ENCODE measurements at places on chromosomes 6 and 20.
A peak's percentile ranks its signal among the peaks of the same experiment; 100 is the strongest.

- no peak for DNase-seq
These were observed 357.1 kb upstream of the HSF2 start for GRCh38 chr6:122042380-122042779.

GRCh38 chr6:134529305-134529704 is 211.4 kb upstream of the SGK1 start:
- DNase-seq, result no peak

DNA sequence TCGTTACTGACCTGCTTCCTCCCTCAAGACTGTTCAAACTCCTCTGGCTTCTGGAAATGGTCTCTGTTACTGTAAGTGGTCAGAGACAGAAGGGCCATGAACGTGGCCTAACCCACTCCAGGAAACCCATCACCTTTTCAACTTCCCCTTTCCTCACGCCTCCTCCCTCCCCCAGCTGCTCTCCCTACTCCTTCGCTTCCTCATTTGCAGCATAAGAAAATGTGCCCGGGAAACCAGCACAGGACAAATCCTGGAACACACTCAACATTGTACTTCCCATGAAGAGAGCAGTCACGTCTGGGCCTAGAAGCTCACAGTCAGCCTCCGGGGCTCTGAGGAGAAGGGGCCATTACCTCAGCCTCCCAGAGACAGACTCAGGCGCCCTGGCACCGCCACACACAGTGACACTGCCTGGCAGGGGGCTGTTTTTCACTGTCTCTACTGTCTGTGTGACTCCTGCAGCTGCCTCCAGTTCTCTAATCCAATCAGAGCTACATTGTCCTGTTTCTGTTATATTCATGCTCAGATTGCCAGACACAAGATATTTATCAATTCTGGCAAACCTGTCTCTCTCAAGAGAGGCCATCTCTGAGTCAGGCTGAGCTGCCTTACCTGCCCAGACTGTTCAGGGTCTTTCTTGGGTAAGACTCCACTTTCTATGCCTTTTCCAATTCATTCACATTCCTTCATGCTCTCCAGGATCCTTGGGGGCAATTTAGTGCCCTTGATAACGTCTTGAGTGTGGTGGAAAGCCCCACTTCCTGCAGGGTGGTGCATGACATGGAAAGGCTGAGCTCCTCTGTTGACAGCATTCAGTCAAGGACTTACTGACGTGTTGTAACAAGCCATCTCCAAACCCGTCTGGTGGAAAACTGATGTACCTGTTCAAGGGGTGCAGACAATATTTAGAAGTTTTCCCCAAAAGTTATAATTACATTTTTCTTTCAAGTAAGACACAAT is 242.2 kb downstream of the HIVEP2 start:
- peak; percentile 18 for DNase-seq

GRCh38 chr6:31490115-31490873 is 7.7 kb upstream of the MICB start:
- no peak for DNase-seq

DNA sequence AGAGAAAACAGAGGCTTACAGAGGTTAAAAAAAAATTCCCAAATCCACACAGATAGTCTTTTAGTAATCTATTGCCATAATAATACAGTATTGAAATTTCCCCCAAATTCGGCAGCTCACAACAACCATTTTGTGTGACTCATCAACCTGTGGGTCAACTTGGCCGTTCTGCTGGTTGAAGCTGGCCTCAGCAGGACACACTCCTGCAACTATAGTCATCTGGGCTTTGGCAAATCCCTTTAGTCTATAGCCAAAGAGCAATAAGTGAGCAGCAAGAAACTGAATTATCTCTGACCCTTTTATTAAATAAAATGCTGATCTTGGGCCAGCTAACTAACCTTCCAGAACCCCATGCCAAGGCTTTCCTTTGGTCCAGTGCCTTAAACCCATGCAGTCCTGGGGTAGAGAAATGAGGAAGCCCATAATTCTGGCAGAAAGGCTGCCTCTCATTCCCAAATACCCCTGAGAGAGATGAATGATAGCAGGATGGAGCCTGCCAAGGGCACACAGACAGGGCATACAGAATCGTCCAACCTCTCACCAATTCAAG is 17.2 kb upstream of the SNAP25 start:
- no peak for DNase-seq

DNA sequence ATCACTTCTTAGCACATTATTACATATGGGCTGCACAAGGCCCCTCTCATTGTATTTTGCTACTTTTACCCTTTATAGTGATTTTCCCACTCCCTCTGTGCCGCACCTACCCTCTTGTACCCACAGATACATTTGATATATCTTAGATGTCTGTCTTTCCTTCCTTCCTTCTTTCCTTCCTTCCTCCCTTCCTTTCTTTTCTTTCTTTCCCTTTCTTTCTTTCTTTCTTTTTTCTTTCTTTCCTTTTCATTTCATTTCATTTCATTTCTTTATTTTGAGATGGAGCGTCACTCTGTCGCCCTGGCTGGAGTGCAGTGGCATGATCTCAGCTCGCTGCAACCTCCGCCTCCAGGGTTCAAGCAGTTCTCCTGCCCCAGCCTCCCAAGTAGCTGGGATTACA is 12.2 kb downstream of the POLH start:
- DNase-seq, result no peak

DNA sequence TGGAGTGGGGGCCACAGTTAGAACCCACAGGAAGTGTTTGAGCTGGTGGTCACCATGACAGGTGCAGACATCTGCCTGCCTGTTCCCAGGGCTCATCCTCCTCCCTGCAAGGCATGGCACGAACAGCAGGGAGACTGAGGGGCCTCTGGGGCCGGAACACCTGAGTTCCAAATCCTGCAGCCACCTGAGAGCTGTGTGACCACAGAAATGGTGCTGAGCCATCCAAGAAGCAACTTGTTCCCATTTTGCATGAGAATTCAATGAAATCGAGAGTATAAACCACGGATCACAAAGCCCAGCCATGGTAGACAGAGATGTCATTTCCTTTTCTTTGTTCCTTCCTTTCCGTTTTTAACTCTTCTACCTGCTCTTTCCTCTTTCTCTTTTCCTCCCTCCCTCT is 268.6 kb downstream of the FOXA2 start:
- DNase-seq, result no peak

DNA sequence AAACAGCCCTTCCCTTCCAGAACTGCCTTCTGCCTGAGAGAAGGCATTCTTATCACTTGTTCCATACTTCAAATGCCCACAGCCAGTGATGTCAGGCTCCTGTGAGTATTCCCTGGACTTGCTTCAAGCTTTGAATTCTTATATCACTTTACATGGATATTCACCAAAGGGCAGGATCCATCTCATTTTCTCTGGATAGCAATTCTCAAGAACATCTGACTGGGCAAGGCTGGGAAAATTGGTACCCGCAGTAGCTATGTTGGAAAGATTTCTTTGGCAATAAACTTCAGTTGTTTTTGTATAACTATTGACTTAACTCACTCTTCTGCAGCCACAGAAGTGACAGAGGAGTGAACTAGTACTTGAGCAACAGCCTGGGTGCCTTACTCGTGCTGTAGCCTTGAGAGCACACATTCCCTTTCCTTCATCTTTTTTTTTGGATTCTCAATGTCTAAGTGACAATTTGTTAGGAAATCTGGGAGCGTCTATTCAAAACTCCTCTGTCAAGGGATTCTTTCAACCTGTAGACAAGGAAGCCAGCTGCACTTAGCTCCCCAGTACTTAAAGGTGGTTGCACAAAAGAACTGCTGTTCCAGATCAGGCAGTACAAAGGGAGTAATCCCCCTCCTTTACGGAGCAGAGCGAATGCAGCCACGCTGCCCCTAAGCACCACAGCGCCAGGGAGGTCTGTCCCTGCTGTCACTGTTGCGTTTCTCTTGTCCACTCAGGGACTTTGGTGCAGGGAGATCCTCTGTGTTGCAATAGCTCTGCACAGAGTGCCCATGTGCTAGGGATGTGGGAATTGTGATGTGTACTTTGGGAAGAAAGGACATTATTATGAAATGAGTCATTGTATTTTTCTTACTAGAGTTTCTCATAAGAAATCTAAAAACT is 69.6 kb downstream of the JAG1 start:
- DNase-seq, result no peak

DNA sequence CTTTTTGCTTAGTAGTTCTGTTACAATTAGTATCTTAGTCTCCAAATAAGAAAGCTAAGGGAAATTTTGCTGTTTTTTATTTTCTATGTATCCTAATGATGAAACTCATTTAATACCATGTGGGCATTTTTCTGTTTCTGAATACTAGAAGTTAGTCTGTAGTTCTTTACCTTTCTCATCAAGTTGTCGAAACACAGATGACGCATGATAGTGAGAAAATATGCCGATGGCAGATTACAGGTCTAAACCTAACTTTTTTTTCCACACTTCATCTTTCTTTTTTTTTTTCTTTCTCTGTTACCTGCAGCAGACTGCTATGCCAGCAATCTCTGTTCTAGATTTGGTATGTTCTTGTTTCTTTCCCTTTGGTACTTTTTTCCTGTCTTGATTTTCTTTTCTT is 43.3 kb upstream of the KIF25 start:
- no peak for DNase-seq

- DNase-seq, result no peak
These were observed 31.5 kb upstream of the MOCS1 start for GRCh38 chr6:39965751-39966150.

- DNase-seq, result no peak
These were observed 56.4 kb downstream of the ZMYND8 start for GRCh38 chr20:47300071-47300470.

DNA sequence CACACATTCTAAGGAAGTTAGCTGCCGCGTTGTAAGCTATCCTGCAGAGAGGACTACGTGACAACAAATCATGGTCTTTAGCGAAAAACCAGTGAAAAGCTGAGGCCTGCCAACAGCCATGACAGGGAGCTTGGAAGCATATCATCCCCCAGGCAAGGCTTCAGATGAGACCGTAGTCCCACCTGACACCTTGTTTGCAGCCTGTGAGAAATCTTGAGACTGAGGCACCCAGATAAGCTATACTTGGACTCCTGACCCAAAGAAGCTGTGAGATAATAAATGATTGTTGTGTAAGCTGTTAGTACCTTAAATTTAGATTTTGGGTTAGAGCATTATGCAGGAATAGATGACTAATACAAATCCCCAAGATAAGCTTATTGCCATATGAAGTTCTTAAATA is 45.4 kb upstream of the SENP6 start:
- no peak for DNase-seq

DNA sequence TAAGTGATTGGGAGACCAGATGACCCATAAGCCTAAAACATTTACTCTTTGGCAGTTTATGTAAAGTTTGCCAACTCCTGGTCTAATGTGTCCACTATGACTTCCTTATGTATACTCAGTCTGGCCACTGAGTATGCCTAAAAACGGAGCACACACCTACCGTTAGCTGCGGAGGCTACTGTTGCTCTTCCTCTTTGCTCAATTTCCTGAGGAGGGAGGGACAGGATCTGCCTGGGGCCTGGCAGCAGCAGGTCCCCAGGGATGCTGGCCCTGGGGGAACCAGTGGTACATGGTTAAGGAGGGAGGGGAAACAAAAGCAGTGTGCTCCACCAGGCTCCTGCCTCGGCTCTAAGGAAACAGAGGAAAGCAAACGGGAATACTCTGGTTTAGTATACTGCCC is 113.5 kb downstream of the CDYL start:
- no peak for DNase-seq

GRCh38 chr20:64083804-64084684 is at the start of gene LKAAEAR1:
LKAAEAR1 (minus strand) TSS chr20:64084398; CDS start chr20:64084219, 179 bp downstream.
- DNase-seq, result no peak

DNA sequence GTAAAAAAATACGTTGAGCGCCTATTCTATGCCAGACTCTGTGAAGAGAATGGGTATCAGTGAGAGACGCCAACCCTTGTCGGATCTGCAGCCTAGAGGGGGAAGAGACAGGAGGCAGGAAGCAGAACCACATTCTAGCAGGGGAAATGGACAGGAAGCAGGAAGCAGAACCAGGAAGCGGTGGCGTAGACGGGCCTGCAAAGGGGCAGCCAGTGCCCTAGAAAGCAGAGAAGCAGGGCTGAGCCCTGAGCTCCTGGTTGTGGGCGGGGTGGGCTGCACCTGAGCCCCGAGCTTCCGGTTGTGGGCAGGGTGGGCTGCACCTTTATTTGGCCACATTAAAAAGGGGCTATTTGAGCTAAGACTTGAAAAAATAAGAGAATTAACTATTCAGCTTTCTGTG is 71.9 kb downstream of the FAM120B start:
- peak; percentile 13 for DNase-seq

DNA sequence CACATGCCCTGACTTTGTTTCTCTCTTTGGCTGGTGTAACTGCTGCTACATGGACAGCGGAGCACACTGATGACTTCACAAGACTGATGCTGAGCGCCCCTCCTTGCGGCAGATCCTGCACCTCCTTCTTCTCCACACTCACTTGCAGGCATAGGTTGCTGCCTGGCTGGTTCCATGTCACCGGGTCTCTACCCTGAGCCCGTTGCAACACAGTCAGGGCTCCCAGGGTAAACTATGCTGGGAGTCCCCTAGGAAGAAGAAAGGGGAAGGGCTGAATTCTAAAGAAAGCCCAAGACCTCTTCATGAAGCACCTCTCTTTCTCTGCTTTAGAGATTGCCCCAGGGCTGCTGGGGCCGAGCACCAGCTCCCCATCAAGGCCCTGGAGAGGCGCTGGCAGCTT is 83.3 kb upstream of the DUSP22 start:
- no peak for DNase-seq

DNA sequence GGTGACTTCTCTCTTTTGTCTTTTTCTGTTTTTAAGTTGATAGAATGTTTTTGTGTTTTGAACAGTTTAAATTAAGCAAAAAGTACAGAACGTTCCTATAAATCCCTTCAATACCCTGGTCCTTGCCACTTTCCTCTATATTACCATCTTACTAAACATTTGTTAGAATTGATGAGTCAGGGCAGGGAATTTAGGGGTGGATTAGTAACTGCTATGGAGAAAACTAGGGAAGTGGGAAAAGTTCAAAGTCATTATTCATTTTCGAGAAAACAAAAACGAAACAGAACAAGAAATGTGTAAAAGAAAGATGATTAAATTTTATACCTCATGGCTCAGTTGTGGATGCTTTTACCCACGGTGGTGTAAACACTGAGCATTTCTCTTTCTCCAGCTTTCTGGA is 240.4 kb upstream of the SULF2 start:
- no peak for DNase-seq

GRCh38 chr20:16678779-16679178 is 51.0 kb upstream of the SNRPB2 start:
- no peak for DNase-seq

DNA sequence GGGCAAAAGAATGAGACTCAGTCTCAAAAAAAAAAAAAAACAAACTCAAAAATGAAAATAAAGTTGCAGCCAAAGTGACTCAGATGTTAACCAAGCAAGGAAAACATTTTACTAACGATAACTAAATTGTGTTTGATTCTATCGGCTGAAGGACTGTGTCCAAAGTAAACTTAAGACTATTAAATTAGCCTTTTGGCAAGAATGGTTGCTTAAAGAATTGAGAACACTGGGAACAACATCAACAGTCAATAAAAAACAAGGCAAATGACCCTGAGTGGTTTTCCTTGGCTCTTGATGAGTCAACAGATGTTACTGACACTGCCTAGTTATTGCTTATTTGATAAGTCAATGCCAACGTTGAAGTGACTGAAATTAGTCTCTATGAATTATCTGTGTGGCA is 36.7 kb downstream of the POU3F2 start:
- no peak for DNase-seq

- DNase-seq, result peak; percentile 66
These were observed at the start of gene LRFN2 for GRCh38 chr6:40587240-40588069. LRFN2 (minus strand) TSS chr6:40587364.

Measured in CD4-positive, alpha-beta T cell treated with Interleukin-10 for 1 hour (primary cell).